B cell (primary cell): ENCODE measurements at places on chromosomes 4 and X. TPM values are rescaled to one million over a fixed set of nuclear protein-coding genes. Genes with fewer than 3 reads are reported as not detected.

GRCh38 chrX:41119803-41120202 lies 34.6 kb downstream of the USP9X start:
- H3K4me3 ChIP-seq: no peak overlapping the region
- peaks cover 52% of the 10 kb centered on the region for H3K4me1 ChIP-seq
- peaks cover 12% of the 10 kb centered on the region for H3K36me3 ChIP-seq
- no peaks in the 10 kb centered on the region for H3K27me3 ChIP-seq
- no peak for DNase-seq

DNA sequence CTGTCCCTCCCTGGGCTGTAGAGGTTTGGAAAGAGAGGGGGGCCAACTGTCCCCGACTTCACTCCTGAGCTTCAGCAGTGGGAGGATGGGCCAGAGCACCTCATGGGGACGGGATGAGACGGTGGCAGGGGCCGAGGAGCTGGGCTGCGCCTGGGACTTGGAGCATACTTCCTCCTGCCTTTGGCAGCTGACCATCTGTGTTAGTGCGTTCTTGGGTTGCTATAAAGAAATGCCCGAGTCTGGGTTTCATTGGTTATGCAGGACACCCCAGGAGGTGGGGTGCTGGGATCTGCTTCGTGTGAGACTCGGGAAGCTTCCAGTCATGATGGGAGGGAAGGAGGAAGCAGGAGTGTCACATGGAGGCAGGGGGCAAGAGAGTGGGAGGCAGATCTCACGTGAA lies 7.4 kb downstream of the PSAPL1 start:
- no peaks in the 10 kb centered on the region for H3K27me3 ChIP-seq
- no peak for DNase-seq
- no peaks in the 10 kb centered on the region for H3K36me3 ChIP-seq
- H3K4me1 ChIP-seq: no peaks in the 10 kb centered on the region
- no peak overlapping the region for H3K27ac ChIP-seq
- no peak overlapping the region for H3K4me3 ChIP-seq

GRCh38 chr4:74504212-74504611 lies 59.3 kb downstream of the AREG start:
- H3K36me3 ChIP-seq: no peaks in the 10 kb centered on the region
- no peak overlapping the region for H3K4me3 ChIP-seq
- H3K27me3 ChIP-seq: peaks cover 20% of the 10 kb centered on the region

GRCh38 chr4:47109379-47109778 lies 78.0 kb downstream of the GABRB1 start:
- H3K27ac ChIP-seq: no peak overlapping the region
- no peaks in the 10 kb centered on the region for H3K4me1 ChIP-seq
- no peaks in the 10 kb centered on the region for H3K36me3 ChIP-seq
- DNase-seq: no peak

EXOSC9 gene
- total RNA-seq: 35.5 and 42.1 TPM in 2 replicates

DNA sequence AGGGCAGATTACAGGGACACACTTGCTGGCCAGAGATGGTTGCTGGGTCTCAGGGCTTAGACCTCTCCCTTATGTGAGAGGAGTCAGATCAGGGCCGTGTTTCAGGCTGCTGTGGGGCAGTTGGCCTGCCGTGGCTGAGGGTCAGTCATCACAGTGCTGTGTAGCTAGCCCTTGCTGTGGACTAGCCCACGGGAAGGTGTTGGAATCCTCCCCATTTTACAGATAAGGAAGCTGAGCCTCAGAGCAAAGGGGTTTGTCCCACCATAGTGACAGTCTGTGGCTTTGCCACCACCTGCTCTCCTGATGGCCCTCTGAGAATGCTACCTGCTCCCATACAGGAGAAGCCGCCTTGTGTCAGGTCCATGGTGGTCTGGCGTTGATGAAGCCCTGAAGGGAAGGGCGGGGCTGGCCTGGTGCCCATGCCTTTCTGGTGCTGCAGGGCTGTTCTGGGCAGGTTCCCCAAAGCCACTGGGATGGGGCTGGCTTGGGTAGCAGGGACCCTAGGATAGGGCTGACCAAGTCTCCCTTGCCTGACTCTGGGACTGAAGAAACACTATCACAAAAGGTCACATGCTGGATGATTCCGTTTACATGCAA lies 2.4 kb upstream of the FAM53A start:
- H3K27ac ChIP-seq: no peak overlapping the region
- H3K36me3 ChIP-seq: no peaks in the 10 kb centered on the region
- no peaks in the 10 kb centered on the region for H3K27me3 ChIP-seq

- H3K27me3 ChIP-seq: no peaks in the 10 kb centered on the region
- DNase-seq: no peak
- H3K27ac ChIP-seq: no peak overlapping the region
Observed at GRCh38 chrX:12583543-12583942, 207.7 kb upstream of the PRPS2 start.

TKTL2 gene
- 0.15 and 0.27 TPM in 2 replicates for total RNA-seq

XKRX gene
- total RNA-seq: 4.9 and 5.4 TPM in 2 replicates

- no peak for DNase-seq
- no peaks in the 10 kb centered on the region for H3K36me3 ChIP-seq
- no peaks in the 10 kb centered on the region for H3K4me1 ChIP-seq
- no peaks in the 10 kb centered on the region for H3K27me3 ChIP-seq
- H3K4me3 ChIP-seq: no peak overlapping the region
Observed at GRCh38 chrX:66200050-66200664, 36.1 kb downstream of the HEPH start.

- no peak overlapping the region for H3K4me3 ChIP-seq
- H3K27me3 ChIP-seq: no peaks in the 10 kb centered on the region
- no peak for DNase-seq
- H3K27ac ChIP-seq: no peak overlapping the region
- H3K36me3 ChIP-seq: no peaks in the 10 kb centered on the region
Observed at GRCh38 chrX:24019448-24019847, 7.5 kb downstream of the KLHL15 start.

GRCh38 chrX:112834031-112834845 lies 6.4 kb downstream of the AMOT start:
- no peaks in the 10 kb centered on the region for H3K4me1 ChIP-seq
- no peak for DNase-seq
- H3K27ac ChIP-seq: no peak overlapping the region
- no peaks in the 10 kb centered on the region for H3K27me3 ChIP-seq
- no peaks in the 10 kb centered on the region for H3K36me3 ChIP-seq
- H3K4me3 ChIP-seq: no peak overlapping the region
